ENCODE measurements at places on chromosomes 6 and 20. TPM values are rescaled to one million over a fixed set of nuclear protein-coding genes. Genes with fewer than 3 reads are reported as not detected.

NRSN1 gene
- polyA plus RNA-seq: 0.02 TPM

SLC17A5 gene
- 9.2 TPM for polyA plus RNA-seq

ZBTB46 gene
- 0.15 TPM for polyA plus RNA-seq

ROS1 gene
- polyA plus RNA-seq: 1.8 TPM

TRIM15 gene
- not detected for polyA plus RNA-seq

RAB23 gene
- 6.6 TPM for polyA plus RNA-seq

SLC17A3 gene
- not detected for polyA plus RNA-seq

NSFL1C gene
- 30.6 TPM for polyA plus RNA-seq

PKIG gene
- 63.9 TPM for polyA plus RNA-seq

COL19A1 gene
- 0.10 TPM for polyA plus RNA-seq

SRSF12 gene
- polyA plus RNA-seq: 1.1 TPM

Measured in SK-N-SH (cell line).